NCI-H1092 (cell line): ENCODE measurements at places on chromosomes 12 and 14.

- DNase-seq: no peak
Measured at GRCh38 chr12:128810182-128811127, 13.3 kb downstream of the SLC15A4 start.

DNA sequence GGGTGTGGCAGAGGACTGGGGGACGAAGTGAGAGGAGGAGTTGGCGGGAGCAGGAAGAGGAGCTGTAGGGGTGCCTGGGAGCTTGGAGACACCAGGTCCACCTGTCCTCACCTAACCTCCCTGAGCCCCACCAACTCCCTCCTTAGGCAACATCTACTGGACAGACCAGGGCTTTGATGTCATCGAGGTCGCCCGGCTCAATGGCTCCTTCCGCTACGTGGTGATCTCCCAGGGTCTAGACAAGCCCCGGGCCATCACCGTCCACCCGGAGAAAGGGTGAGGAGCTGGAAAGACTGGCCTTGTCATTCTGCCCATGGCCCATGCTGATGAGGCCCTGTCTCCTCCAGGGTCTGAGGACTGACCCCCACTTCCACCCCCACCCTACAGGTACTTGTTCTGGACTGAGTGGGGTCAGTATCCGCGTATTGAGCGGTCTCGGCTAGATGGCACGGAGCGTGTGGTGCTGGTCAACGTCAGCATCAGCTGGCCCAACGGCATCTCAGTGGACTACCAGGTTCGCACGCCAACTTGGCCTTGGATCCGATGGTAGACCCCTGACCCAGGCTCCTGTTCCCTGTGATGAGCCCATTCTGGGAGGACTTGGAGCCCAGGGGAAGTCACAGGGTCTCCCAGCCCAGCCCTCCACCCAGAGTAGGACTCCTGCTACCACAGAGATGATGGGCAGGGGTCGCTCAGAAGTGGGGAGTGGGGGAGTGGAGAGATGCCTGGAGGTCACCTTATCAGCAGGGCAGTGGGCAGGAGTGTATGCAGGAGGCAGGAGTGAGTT is 32.5 kb upstream of the NXPH4 start:
- DNase-seq: no peak

DNA sequence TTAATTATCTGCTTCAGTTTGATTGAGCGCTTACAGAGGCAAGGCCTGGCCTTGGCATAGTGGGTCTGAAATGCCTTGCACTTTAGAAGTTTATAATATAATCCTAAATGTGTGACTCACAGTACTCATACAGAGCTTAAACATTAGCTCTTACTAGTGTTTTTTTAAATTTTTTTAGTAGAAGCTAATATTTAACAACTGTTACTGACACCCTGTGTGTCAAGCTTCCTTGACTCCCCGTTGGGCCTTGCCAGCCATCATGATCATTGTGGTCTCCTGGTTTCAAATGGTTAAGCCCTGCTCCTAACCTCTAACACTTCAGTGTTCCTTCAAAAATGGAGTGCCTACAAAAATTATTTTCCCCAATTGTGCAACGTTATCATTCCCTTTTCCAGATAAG is 126.9 kb downstream of the GALC start:
- DNase-seq: no peak

GRCh38 chr14:65297744-65298143 is 114.8 kb upstream of the FUT8 start:
- no peak for DNase-seq

DNA sequence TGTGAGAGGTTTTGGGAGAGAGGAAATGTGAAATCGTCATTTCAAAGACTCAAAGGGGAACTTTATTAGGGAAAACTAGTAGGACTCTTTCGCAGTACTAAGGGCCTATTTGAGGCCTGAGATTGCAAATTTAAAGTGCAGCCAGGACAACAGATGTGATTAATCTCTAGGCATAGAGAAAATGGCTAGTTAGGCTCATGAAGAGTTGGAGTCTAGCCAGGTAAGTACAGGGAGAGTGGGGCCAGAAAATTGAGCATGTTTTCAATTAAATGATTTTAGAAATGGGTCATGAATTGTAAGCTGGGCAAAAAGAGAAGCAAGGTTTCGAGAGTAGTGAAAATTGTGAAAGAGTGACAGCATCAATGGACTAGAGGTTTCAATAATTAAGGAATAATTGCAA is 91.9 kb upstream of the LMNTD1 start:
- no peak for DNase-seq

- DNase-seq: no peak
Measured at GRCh38 chr12:29428633-29429032, 47.7 kb upstream of the ERGIC2 start.

DNA sequence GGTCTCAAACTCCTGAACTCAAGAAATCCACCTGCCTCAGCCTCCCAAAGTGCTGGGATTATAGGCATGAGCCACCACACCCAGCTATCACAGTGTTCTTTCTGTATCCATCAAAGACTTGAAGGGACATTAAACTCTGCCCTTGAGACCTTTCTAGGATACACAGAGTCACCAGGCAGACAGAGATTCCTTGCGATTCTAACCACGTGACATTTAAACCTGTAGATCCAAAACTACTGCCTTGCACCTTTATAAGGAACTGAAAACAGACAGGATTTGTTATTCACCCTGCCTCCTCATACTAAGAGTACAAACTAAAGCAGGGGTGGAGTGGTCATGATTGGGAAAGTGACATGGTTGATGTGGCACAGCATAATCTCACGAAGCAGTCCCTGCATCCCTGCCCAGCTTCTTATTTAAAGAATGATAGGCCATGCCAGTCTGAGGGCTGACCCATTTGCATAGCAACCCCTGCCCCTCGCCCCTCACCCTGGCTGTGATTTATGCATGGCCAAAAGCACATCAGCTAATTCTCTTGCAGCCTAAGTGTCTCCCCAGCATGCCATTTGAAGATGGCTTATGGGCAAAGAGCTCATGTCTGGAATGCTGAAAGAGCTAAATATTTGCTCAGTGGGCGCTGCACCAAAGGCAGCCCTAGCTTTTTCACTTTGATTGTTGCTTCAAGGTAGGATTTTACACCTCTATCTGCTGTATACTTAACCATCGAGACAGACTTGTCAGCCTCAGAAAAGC is 43.2 kb upstream of the MYBPC1 start:
- DNase-seq: no peak

DNA sequence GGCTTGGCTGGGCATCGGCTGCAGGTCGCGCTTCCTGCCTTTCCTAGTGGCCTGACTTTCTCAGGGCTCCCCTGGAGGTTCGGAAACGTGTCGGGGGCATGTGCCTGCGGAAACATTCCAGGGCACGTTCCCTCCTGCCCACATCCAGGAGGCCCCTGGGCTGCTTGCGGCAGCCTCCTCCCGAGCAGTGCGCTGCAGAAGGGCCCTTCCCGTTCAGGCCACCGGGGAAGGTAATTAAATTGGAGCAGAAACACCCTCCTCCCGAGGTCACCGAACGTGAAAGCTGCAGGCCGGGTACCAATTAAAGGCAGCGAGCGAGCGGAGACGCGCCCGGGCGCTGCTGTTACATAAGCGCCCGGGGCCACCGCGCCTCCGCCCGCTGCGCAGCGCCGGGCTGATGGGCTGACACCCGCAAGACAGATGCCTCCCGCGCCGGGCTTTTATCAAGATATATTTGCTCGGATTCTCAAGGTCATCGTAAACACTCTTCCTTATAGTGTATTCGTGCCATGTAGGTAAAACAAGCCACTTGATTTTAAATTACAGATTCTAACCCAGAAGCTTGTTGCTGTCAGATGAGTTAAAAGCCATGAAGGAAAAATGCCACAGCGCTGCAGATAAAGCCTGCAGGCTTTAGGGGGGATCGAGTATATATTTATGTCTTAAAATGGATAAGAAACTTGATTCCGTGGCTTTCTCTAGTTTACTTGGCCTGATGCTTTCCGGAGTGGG is 31.4 kb downstream of the SSPN start:
- no peak for DNase-seq

DNA sequence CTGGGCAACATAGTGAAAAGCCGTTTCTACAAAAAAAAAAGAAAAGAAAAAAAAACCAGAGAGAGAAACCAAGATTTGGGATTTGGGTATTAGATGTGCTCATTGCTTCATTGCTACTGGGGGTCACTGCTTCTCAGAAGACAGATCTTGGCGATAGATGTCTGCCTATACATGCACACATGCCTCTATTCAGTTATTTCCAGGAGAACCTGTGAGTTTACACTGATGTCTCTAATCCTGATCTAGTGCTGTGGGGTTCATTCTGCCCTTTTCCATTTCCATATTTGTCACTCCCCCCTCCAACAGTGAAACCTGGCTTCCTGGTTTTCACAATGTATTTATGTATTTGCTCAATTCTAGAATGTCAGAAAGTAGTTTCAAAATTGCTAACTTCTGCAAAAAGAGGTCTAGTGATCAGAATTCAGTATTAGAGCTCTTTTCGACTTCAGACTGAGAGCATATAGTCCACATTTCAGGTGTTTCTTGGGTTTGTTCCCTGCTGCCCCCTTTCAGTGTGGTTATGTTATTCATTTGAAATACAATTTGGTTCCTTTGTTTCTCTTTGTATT is 111.0 kb downstream of the SLC25A47 start:
- no peak for DNase-seq

DNA sequence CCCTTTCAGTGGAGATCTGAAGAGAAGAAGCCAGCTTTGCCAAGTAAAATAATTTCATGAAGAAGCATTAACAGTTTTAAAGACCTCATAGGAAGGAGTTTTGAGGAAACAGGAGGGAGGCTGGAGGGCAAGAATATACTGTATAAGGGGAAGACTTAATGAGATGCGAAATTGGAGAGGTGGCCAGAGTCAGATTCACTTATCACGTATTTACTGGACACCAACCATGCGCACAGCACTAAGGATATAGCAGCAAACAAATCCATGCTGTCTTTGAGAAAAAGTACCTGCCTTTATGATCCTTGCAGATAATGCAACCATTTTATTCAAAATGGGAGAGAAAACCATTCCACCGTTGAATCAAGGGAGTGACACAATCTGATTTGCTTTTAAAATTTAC is 100.3 kb downstream of the ERC1 start:
- no peak for DNase-seq

- DNase-seq: no peak
Measured at GRCh38 chr14:24816011-24816928, 182.3 kb upstream of the GZMB start.

- no peak for DNase-seq
Measured at GRCh38 chr12:100671396-100672074, 98.1 kb downstream of the GAS2L3 start.

DNA sequence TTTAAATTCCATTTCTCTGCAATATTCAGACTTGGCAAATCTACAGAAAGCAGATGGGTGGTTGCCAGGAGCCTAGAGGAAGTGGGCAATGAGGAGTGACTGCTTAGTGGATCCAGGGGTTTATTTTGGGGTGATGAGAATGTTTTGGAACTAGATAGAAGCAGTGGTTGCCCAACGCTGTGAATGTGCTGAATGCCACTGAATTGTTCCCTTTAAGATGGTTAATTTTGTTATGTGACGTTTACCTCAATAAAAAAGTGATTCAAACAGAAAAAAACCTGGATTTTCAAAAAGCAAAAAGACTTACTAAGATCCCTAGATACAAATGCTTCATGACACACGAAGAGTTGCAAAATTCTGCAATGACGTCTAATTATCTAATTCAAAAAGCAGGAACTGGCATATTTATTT is 34.2 kb downstream of the DAO start:
- no peak for DNase-seq

DNA sequence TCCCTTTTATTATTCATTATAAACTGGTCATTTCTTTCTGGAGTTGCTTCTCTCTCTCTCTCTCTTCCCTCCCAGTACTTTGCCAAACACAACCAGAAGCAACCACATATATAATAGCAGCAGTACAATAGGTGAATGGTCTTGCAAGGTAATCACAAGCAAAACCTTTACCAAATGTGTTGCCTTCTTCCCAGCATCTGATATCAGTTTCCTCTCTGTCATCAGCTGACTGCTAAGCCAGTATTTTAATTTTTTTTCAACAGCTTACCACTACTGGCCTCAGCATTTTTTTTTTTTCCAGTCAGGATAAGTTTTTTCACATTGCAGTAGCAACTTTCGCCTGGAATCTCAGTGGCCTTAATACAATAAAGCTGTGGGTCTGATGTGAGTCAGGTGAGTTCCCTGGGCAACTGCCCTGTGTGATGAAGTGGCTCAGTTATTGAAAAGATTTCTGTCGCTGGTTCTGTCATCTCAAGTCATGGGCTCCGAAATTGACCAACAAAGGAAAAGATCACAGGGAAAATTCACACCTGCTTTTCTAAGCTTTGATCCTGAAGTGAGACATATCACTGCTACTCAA is 282.5 kb upstream of the AMIGO2 start:
- no peak for DNase-seq

DNA sequence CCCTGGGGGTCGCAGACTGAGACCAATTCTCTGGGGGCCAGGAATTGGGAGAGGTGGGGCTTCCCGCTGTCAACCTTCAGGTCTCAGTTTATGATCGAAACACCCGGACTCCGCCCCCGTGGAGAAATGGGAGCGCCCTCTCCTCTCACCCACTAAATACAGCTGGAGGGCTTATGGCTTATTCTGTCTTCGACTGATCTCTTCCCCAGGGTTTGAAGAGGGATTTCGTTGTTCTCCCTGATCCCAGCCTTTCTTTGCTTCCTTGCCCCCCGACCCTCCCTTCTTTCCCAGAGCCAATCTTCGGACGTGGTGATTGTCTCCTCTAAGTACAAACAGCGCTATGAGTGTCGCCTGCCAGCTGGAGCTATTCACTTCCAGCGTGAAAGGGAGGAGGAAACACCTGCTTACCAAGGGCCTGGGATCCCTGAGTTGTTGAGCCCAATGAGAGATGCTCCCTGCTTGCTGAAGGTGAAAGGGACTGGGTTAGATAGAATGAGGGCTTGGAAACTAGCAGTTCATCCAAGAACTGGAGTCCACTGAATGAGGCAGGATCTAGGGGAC is 607 bp downstream of the OS9 start:
- DNase-seq: no peak

GRCh38 chr12:2673966-2674810 is 120.6 kb upstream of the FKBP4 start:
- DNase-seq: no peak

DNA sequence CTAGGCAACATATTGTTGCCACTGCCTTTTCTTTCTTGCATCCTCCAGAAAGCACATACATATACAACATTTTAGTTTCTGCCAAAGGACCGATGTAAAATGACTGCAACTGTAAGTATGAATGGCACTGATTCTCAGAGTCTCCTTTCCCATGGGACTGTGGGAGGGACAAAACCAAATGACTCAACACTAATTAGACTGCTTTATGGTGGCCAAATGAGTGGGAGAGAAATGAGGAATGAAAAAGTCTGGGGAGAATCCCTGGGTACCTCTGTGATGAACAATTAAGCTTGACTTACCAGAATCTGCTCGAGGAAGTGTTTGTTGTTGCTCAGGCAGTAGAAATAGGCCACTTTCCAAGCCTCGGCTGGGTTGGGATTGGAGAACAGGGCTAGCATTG is 10.1 kb downstream of the ZFYVE26 start:
- no peak for DNase-seq

DNA sequence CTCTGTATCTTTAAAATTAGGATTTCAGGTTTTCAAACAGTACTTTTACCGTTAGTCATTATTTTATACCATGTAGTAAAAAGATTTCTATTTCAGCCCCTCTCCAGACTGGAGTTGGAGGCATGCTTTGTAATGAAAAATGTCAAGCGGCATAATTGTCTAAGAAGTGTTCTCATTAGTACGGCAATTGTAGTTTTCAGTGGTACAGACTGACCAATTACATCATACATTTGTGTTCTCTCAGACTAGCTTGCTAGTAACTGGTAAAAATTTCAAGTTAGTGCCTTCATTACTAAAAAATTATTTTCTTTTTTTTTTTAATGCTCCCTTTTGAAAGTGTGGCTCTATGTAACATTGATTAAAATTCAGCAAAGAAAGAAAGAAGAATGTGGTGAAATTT is 4.5 kb downstream of the USP30 start:
- DNase-seq: no peak
